ENCODE measurements at places on chromosomes 11 and 22.

DNA sequence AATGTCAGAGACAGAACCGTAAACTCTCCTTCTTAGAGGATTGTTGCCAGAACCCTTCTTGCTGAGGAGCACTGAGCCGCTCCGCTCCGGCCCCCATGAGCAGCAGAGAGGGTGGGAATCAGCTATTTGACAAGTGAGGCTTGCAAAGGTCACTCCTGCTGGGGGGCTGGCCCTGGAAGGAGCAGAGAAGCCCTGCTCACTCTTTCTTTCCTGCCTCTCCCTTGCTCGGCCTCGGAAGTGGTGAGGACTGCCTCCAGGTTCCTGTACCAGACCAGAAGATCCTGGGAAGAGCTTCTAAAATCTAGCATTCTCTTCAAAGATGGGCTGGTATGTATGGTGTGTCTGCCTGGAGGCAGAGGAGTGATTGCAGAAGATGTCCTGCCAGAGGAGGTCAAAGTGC lies 168.6 kb upstream of the NECTIN1 start:
- DNase-seq: no peak

DNA sequence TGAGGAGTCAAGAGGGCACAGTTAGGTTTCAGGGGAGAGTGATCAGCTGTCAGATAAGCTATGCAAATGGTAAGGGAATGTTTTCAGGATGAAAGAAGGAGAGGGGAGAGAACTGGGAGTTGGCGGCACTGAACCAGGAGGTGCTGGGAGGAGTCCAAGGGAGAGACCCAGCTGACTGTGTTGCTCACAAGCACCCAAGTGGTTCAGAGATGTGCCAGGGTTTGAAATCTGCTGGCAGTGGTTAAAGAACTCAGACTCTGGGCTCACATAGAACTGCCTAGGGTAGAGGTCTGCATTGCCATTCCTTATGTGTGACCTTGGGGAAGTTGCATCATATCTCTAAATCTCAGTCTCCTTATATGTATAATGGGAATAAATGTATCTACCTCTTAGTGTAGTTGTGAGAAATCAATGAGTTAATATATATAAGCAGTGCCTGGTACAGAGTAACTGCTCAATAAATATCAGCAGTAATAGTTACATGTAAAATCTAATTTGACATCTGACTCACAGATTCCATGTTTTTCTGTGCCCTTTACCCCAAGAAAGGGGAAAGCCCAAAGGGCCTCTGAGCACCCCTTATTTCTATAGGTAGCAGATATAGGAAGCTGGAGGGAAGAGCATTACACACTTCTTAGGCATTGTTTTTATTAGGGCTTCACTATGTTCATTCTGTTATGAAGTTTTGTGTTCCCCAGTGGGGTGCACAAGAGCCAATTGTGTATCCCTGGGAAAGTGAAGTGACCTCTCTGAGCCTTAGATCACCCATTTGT lies 66.9 kb upstream of the SESN3 start:
- DNase-seq: no peak

GRCh38 chr11:95937358-95937757 lies 13.5 kb upstream of the MTMR2 start:
- no peak for DNase-seq

GRCh38 chr22:22933100-22933806 lies 45.6 kb downstream of the IGLL5 start:
- no peak for DNase-seq

DNA sequence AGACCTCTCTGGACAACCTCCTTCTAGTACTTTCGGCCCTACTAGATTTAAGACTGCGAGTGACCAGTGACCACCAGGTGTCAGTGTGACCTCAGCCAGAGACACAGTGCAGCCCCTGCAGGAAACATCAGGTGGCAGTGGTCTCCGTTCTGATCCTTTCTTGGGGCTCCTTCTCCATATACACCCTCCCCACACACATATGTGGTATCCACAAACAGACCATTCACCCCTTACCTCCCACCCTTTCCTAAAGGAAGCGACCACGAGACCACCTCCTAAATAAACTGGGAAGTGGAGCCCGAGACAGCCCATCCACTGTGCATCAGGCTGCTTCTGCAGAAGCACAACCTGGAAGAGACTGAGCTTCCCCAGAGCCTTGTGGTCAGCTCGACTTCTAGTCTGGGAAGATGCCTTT lies 38.5 kb upstream of the CYP2D6 start:
- peak; percentile 46 for DNase-seq

DNA sequence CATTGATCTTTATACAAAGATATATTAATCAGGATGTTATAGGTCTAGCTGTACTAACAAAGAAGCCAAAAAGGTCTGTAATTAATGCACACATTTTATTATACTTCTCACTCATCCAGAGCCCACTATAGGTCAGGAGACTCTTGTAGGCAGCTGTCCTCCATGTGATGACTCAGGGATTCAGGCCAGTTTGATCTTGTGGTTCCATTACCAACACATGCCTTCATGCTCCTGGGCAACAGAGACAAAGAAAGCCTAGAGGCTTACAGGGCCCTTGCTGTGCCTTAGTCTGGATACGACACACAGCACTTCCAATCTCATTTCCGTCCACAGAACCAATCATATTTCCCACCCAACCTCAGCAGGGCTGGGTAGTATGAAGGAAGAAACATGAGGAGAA lies 150.3 kb upstream of the NCAM1 start:
- DNase-seq: no peak

GRCh38 chr11:109972939-109973338 lies 120.3 kb upstream of the ZC3H12C start:
- no peak for DNase-seq

DNA sequence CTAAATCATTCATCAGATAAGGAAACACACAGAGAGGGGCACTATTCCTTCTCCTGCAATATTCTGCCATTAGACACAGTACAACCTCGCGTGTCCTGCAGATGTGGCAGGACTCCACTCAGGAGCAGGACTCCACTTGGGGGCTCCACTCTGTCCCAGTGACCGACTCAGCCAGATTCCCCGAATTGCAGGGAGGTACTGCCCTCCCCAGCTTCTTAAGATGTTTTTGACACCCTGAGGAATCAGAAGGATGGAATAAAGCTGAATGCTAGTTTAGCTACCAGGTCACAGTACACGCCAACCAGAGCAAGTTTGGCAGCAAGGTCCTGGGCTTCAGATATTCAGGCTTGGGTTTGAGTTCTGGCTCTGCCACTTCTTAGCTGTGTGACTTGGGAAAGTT lies 99.3 kb upstream of the USP47 start:
- DNase-seq: no peak

DNA sequence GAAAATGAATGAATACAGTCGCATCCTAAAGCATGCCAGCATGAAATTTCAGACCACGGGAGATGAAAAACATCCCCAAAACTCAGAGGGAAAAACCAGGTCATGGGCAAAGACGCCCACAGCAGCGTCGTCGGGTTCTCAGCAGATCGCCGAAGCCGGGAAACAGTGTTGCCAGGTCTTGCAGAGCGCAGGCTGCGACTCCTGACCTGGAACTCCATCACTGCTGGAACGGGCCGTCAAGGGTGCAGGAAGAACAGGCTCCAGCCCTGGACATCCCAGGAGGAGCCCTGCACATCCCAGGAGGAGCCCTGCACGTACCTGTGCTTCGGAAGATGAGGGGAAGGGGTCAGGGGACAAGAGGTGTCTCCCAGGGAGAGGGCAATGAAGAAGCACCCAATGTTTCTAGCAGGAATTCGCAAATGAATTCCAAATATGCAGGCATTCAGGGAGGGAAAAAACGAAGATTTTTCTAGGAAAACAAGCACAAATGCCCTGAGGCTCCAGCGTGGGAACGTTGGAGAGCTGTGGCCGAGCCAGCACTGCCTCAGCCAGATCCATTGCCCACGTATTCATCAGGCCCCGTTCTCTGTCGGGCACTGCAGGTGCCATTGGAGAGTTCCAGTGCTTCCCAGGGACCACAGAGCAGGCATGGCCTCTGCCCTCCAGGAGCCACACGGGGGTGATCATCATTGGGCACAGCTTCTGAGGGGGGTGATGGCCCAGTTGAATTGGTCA lies 1110.4 kb downstream of the BRD1 start:
- no peak for DNase-seq

GRCh38 chr11:76232026-76232665 lies 25.8 kb upstream of the WNT11 start:
- no peak for DNase-seq

GRCh38 chr22:50713008-50713385 lies 25.0 kb upstream of the ACR start:
- DNase-seq: no peak

DNA sequence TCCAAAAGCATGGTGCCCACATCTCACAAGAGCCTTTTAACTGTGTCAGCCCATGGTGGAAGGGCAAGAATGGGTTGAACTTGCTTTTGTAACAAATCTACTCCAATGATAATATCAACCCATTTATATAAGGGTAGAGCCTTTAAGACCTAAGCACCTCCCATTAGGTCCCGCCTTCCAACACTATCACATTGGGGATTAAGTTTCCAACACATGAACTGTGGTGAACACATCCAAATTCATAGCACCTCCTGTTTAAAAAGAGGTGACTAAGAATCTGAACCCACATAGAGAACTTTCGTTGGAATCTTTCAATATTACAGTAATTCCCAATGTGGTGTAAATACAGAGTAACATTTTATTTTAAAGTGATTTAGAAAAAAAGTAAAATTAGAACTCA lies 9.2 kb upstream of the CNTF start:
- no peak for DNase-seq

DNA sequence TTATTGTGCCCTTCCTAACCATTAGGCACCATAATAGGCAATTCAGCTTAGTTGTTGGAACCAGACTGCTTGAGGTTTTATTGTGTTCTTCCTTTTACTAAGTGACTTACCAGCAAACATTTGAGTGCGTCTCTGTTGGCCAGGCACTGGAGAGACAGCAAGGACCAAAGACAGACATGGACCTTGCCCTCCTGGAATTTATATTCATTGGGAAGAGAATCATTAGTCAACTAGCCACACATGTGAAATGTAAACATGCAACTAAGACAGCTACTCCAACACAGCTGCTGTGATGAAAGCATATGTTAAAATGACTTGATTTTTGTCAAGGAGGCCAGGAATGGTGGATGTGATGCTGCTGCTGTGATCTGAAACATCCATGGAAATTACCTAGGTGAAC lies 106.4 kb downstream of the TRAF6 start:
- DNase-seq: no peak

DNA sequence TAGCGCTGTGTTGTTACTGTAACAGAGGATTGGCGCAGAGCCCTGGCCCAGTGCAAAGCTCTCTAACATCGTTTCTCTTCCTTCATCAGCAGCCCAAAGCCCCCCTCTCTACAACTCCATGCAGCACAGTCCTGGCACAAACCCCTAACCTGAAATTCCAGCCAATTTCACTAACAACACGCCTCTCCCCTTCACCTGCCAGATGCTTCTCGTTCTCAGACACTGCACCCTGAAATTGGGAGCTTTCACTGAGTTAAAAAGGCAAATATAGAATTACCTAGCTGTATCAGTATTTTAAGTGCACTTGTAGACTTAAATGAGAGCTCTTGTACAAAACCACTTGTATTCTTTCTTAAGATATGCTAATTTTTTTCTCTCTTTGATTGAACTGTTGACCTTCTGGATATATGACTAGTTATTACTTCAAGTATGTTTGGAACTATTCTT lies 16.3 kb downstream of the GRAP2 start:
- no peak for DNase-seq

DNA sequence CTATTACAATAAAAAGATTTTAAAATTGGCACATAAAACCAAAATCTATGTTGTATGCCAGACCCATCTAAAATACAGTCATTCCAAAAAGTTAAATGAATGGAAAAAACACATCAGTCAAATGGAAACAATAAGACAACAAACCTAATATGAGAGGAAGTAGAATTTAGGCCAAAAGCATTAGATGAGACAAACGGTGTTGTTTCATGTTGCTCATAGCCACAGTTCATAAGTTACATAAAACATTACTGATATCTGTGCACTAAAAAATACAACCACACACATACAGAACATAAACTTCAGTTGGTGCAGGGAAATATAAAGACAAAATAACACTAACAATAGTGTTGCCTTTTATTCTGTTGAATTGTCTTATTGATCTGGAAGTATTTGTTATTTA lies 661.9 kb downstream of the CNTN5 start:
- no peak for DNase-seq

- DNase-seq: no peak
Observed at GRCh38 chr11:75035256-75035655, 46.5 kb downstream of the NEU3 start.

GRCh38 chr22:46107089-46107664 lies 43.1 kb upstream of the PPARA start:
- DNase-seq: no peak

- DNase-seq: no peak
Observed at GRCh38 chr22:22587577-22588188, 28.6 kb upstream of the PRAME start.

DNA sequence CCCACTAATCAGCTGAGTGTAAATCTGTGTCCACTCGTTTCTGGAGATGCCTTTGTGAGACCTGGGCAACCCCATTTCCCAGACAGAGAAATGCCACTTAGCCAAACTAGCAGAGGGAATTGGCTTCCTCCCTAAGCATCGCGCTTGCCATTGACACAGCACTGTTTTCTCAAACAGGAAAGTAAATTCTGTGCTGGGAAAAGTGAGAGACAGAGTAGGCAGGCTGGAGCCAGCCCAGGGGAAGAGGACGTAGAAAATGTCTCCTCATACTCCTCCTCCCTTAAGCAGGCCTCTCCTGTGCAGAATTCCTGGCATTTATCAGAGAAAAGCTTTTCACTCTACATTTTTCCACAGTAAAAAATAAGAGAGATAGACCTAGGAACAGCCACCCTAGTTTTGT lies 99.1 kb upstream of the AMOTL1 start:
- DNase-seq: no peak

- DNase-seq: no peak
Observed at GRCh38 chr11:45556851-45557707, 108.3 kb downstream of the CHST1 start.

DNA sequence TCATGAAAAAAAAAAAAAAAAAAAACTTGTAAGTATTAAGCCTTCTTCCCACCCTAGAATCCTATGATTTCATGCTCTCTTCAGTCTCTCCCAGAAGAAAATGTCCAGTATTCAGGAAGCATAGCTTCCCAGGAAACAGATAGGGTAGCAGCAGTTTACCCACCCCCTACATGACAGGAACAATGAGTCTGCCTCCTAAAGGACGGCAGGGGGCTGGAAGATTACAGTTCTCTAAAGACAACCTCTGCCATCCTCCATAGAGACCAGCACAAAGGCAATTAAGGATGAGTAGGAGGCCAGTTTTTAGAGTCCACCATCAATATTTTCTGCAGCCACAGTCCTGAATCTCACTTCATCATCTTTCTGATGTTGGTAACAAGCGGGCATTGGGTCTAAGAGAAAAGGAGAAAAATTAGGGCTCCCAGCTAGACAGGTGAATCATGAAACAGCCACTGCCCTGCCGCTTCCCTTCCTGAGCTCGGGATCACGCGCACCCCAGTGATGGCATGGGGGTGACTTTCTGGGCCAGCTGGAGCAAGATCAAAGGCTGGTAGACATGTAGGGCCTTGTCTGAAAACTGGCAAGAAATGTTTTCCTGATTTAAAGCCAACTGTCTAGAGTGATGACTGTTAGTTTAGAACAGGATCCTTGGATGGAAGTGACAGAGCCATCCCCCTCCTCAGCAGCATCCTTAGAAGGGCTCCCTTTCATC lies 322.8 kb downstream of the LARGE1 start:
- DNase-seq: no peak
